B cell (primary cell): ENCODE measurements at places on chromosomes 6 and 20. TPM values are rescaled to one million over a fixed set of nuclear protein-coding genes. Genes with fewer than 3 reads are reported as not detected.

Gene GSTA2
- not detected in 2 replicates for total RNA-seq

Gene CAGE1
- 0.32 and 0.34 TPM in 2 replicates for total RNA-seq

Gene HLA-DMB
- 587 and 593 TPM in 2 replicates for total RNA-seq

Gene RAD21L1
- not detected in 2 replicates for total RNA-seq

Gene CCHCR1
- total RNA-seq = 34.7 and 36.2 TPM in 2 replicates

Gene LGSN
- total RNA-seq = not detected in 2 replicates

Gene CARMIL1
- 7.5 and 9.0 TPM in 2 replicates for total RNA-seq

Gene CLPSL1
- total RNA-seq = not detected in 2 replicates

Gene TCF21
- total RNA-seq = not detected in 2 replicates

Gene F13A1
- total RNA-seq = 2.0 and 2.2 TPM in 2 replicates
